ENCODE measurements at places on chromosomes 4 and X.

- DNase-seq, result peak; percentile 84
These were observed 146.2 kb upstream of the SCML1 start for GRCh38 chrX:17590892-17591740.

DNA sequence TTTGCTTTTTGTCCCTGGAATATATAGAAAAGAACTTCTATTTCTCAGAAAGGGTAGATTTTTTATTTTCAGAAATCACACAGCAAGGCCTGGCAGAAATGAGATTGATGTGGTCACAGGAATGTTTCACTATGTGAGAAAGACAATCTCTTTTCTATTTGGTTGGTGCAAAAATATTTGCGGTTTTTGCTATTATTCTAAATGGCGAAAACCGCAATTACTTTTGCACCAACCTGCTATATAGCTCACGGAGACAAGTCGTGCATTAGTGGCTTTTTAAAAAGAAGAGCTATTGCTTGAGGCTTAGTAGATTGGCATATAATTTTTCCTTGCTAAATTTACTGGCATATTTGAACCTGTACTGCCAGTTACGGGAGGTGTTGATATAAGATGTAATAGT, 100.4 kb downstream of the ITM2A start:
- no peak for DNase-seq

- DNase-seq, result peak; percentile 80
These were observed 167.8 kb upstream of the PCDH18 start for GRCh38 chr4:137700072-137700471.

- DNase-seq, result no peak
These were observed 1039.2 kb upstream of the PABPC4L start for GRCh38 chr4:135240796-135241195.

DNA sequence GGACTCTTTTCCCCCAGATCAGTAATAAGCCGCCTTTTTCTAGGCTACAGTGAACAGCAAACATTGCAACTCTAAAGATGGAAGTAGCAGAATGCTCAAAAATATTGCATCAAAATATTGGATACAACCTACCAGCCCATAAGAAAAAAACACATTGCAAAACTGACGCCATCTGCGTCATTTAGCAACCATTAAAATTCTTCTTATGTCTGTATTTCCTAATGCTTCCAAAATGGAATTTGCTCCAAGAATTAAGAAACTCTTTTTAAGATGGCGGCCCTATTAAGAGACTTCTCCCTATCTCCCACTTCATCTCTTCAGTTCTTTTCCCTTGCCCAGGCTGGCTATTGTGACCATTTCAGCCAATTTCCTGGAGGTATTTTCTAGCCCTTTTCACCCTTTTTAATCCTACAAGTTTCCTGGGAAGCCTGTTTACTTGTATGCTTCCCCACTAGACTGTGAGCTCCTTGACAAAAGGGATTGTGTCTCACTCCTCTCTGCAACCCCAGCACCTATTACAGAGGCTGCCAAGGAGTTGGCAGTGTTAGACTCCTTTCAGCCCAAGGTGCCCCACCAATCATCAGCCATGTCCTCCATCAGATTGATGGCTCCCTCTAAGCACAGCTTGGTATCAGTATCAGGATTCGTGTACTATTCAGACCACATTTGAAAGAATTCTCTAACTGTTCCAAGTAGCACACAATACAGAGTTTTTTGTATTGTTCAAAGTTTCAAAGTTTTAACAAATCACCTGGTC, 4.4 kb downstream of the GPC3 start:
- DNase-seq, result no peak

All from fibroblast of skin of scalp (primary cell).